ENCODE measurements at places on chromosomes 5 and 9. TPM values are rescaled to one million over a fixed set of nuclear protein-coding genes. Genes with fewer than 3 reads are reported as not detected.

IL33 gene
- total RNA-seq = 60.6 TPM

FAM174A gene
- 24.4 TPM for total RNA-seq

UTP15 gene
- total RNA-seq = 12.3 TPM

SLC34A1 gene
- not detected for total RNA-seq

GABRP gene
- not detected for total RNA-seq

FREM1 gene
- total RNA-seq = 0.26 TPM

HCN1 gene
- total RNA-seq = not detected

OR1Q1 gene
- total RNA-seq = not detected

HAND1 gene
- not detected for total RNA-seq

PTGER4 gene
- total RNA-seq = 6.5 TPM

DRD1 gene
- not detected for total RNA-seq

SPATA31A3 gene
- not detected for total RNA-seq

WDR36 gene
- total RNA-seq = 18.3 TPM

LCN9 gene
- not detected for total RNA-seq

ADCY2 gene
- total RNA-seq = under 0.01 TPM

KIAA1958 gene
- total RNA-seq = 3.0 TPM

PPP3R2 gene
- total RNA-seq = not detected

SPINK6 gene
- total RNA-seq = not detected

PHF19 gene
- total RNA-seq = 34.3 TPM

IL5 gene
- not detected for total RNA-seq

NIPAL4 gene
- not detected for total RNA-seq

OXCT1 gene
- total RNA-seq = 19.3 TPM

NTMT1 gene
- total RNA-seq = 87.0 TPM

RGS7BP gene
- total RNA-seq = under 0.01 TPM

NIM1K gene
- 0.96 TPM for total RNA-seq

FST gene
- 57.1 TPM for total RNA-seq

CEMIP2 gene
- 25.6 TPM for total RNA-seq

SCGB3A2 gene
- not detected for total RNA-seq

FOXD4L3 gene
- total RNA-seq = not detected

PCDHGA9 gene
- 1.4 TPM for total RNA-seq

SLC2A6 gene
- 3.5 TPM for total RNA-seq

SCAMP1 gene
- total RNA-seq = 34.4 TPM

SVEP1 gene
- 14.1 TPM for total RNA-seq

NTRK2 gene
- not detected for total RNA-seq

RNF208 gene
- total RNA-seq = 0.13 TPM

NSUN2 gene
- total RNA-seq = 26.5 TPM

ARRDC3 gene
- total RNA-seq = 61.0 TPM

Measured in epithelial cell of alveolus of lung (primary cell).